ENCODE measurements at places on chromosomes 3 and 15. TPM values are rescaled to one million over a fixed set of nuclear protein-coding genes. Genes with fewer than 3 reads are reported as not detected.

DNA sequence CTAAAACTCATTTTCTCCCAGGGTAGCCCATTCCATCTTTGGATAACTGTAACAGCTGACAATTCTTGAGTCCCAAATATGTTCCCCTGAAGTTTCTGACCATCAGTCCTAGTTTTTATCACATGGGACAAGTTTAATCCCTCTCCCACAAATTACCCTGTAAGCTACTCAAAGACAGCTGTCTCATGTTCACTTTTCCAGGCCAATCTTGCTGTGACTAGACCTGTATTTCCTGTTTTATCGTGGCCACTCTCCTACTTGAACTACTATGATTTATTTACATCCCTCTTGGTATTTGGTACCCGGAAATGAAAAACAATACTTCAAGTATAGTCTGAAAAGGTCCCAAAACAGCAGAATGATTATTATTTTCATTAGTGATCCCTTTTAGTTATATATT is 95.1 kb upstream of the MEX3B start:
- no peak for DNase-seq

DNA sequence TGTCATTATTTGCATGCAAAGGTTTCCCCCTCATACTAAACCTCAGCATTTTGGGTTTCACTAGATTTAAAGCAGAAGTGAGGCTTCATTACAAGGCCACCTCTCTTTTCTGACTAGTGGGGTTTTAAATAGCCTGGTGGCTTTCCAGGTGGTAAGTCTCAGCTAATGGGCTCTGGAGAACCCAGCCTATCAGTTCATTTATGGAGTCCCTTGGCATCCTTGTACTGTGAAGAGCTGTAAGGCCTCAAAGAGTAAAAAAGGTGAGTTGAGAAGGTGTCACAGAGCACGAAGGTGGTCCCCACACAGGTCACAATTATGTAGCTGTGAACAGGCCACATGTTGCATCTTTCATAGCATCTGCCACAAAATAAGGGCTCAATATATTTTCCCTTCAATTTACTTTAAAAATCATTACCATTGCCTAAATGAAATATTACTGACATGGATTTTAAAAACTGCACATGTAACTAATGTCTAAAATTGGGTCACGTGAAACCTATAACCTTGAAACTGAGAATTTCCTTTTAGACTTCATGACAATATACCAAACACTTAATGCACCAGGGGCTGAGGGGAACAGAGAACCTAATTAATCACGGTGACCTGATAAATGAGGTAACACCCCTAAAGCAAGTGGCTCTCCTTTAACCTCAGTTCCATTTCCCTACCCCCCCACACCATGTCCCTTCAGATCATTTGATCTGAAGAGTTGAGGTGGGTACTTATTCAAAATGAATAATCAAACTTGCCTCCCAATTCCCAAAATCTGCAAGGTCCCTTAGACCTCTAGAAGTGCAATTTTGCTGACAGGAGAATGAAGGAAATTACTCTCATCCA is 1.3 kb downstream of the NGLY1 start:
- DNase-seq: no peak

DNA sequence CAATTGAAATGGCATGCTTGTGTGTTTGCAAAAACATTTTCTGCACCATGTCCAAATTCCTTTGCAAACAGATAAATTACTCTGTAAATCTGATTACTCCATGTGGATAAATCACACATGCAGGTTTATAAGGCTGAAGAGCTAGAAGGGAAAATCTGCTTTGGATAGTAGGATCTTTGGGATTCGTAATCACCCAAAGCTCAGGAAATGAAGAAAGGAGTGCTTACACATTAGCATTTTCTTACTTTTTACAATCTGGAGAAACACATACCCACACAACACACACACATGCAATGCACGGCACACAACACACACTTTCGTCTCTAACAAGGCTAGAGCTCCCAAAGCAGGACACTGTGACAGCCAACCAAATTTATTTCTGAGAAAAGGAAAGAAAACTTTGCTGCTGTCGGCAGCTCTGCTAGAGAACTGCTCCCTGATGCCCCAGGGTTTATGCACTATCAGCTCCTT is 2.1 kb downstream of the LSAMP start:
- DNase-seq: no peak

DNA sequence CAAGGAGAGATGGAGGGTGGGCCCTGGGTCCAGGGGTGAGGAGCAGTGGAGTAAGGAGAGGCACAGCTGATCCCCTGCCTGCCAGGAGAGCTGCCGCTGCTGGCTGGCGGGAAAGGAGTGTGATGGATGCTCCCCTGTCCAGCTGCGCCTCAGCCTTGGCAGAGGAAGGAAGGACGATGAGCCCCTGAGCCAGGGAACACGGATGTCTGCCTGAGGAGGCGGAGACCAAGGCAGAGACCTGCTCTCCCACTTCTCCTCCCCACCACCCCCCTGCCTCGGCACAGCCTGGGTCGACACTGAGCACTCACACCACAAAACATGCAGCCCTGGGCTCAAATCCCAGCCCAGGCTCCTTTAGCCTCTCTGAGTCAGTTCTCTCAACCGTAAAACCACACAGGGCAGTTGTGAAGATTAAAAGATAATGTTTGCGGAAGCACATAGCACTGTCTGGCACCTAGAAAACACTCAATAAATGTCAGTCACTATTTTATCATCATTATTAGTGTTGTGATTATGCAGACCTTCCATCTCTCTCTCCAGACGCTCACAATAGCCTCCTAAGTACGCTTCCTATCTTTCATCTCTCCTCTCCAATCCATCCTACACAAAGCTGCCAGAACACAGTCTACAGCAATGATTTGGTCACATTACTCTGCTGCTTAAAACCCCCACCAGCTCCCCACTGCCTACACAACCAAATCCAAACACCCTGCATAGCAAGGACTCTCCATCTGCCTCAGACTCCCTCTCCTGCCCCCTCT is 52.2 kb downstream of the SEMA5B start:
- DNase-seq: no peak

- DNase-seq: no peak
These were observed 8.4 kb downstream of the ITGB5 start for GRCh38 chr3:124878561-124879336.

- no peak for DNase-seq
These were observed 781.9 kb upstream of the GRM7 start for GRCh38 chr3:6079011-6079410.

- peak; percentile 68 for DNase-seq
These were observed 17.6 kb upstream of the CCDC174 start for GRCh38 chr3:14633819-14634424.

GRCh38 chr15:100601163-100601562 is 821 bp downstream of the LINS1 start:
- peak; percentile 27 for DNase-seq

- peak; percentile 45 for DNase-seq
These were observed 98.3 kb upstream of the VGLL3 start for GRCh38 chr3:87088993-87089841.

DNA sequence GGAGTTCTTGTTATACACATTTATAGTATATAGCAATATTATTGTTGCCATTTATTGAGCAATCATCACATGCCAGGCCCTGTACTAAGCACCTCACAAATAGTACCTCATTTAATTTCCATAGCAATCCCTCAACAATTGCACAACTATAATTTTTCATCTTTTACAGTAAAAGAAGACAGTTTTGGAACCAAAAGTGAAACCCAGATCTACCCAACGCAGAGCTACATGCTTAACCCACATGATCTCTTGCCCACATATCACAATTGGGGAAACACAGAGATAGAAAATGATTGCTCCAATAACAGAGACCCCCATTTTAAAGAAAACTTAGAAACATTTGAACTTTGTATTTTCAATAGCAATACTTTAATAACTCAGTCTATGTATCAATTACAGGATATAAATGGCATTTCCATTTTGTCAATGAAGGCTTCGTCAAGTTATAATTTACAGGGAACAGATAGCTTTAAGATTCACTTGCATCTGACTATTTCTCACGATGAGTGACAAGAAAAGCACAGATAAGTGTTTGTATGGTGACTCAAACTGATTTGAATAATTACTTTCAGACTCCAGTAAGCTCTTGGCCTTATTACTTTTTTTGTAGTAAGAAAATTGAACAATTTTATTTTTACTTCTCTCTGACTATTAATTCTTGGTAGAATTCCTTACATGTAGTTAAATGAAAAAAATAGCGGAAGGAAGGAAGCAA is 38.7 kb upstream of the CCDC50 start:
- DNase-seq: no peak

DNA sequence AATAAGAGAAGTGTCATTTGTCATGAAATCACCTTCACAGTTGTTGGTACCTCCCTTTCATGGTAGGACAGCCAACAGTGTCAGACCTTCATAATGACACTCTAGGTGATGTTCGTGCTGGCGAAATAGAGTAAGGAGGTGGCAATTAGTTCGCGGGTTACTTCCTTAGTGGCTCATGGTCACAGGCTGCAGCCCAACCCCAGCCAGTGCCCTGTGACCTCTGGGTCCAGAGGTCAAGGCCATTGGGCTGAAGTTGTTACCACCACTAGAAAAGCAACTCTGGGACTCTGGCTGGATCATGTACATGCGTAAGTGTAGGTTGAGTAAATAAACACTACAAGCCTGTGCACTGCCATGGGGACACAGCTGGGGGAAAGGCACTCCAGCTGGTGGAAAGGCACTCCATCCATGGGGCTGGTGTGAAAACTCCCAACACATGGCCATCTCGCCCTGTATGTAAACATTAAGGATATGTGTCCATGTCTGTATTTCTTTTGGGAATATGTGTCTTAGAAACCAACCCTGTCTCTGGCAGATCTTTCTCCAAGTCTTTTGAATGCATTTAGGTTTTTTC is 106.7 kb downstream of the RYK start:
- DNase-seq: no peak

GRCh38 chr15:101394654-101395053 is 94.9 kb downstream of the PCSK6 start:
- no peak for DNase-seq

DNA sequence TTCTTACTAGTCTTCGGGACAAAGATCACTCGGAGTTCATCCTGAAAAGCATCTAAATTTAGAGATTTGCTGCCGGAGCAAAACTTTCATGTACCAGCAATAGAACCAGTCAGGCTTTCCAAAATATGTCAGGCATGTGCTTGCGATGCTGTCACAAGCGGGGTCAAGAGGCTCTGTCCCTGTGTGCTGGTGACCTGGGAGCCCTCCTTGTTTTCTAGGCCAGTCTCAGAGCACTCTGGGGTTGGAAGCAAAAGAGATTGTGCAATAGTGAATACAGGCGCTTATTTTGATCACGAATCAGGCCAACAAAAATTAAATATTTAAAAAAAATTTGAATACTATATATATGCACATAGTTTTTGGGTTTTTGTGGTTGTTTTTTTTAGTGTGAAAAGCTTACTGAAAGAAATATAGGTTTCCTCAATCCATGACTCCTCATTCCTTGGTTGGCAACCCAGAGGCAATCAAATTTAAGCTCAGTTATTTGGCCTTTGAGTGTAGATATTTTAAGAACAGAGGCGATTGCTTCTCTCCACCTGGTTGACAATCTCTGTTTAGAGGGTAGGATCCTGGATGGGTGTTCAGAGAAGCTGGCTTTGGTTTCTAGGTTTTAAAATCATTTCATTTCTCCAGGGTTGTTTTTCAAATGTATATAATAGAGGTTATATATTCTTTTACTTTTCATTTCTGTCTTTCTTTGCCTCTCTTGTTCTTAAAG is 8.4 kb upstream of the KLHL24 start:
- DNase-seq: no peak

GRCh38 chr3:39176025-39176714 is 16.2 kb downstream of the XIRP1 start:
- DNase-seq: no peak

DNA sequence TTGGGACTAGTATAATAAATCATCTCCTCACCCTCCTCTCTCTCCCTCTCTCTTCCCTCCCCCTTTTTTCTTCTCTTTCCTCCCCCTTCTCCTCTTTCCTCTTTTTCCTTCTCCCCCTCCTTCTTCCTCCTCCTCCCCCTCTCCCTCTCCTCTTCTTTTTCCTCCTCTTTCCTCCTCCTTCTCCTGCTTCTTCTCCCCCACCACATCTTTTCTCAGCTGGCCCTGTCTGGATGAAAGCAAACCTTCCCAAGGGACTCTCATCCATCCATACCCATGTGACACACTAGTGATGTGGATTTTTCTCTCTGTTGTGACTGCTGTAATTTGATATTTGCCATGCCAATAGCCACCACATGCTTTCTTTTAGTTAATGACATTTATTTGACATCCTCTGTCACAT is 127.2 kb downstream of the EBLN2 start:
- no peak for DNase-seq

DNA sequence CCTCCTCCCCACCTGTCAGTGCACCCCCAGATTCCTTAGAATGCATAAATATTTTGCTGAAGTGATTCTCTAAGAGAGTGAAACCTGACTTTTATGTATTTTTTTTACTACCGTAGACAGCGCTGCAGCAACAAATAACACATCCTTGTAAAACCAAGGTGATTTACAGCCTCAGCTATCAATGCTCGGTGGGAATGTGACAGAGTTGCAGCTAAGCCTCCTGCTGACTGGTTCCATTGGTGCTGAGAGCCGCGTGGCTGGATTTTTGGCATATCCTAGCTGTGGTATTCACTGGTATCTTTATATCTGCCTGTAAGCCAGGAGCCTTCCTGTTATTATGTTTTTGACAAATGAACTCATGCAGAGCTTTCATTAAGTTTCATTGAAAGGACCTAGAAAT is 11.0 kb downstream of the FGD5 start:
- no peak for DNase-seq

DNA sequence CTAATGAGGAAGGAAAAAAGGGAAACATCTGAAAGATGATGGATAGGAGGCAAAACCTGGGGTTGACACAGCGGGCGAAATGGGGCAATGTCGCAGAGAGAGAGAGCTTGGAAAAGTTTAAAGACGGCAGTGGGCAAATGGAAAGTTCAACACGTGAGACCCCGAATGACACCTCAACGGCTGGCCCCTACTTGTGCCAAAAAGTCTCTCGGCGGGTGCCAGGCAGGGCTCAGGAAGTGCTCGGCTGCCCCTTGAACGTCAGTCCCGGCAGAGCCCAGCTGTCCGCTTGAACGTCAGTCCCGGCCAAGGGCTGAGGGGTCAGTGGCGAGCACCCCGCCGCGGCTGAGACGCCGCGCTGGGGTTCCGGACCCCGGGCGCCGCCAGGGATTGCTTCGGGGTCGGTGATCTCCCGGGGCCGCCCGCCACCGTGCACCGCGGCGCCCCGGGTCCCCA is 658 bp downstream of the EOGT start:
- no peak for DNase-seq

GRCh38 chr3:27094721-27095120 is 274.5 kb downstream of the NEK10 start:
- no peak for DNase-seq

GRCh38 chr3:58998476-58999117 is 51.2 kb downstream of the CFAP20DC start:
- no peak for DNase-seq

- DNase-seq: no peak
These were observed 24.7 kb upstream of the TM4SF4 start for GRCh38 chr3:149449799-149450198.

The KCTD6 gene
- 11.4 TPM for total RNA-seq

The ITIH1 gene
- not detected for total RNA-seq

The GPR15 gene
- 4.5 TPM for total RNA-seq

The C3orf49 gene
- total RNA-seq: not detected

The PEX5L gene
- 0.25 TPM for total RNA-seq

The MINAR1 gene
- total RNA-seq: 0.25 TPM

The CYP1A2 gene
- total RNA-seq: not detected

The DBR1 gene
- 10.5 TPM for total RNA-seq

The MOBP gene
- 1.4 TPM for total RNA-seq

Data from mucosa of descending colon (tissue), 3 donors.